ENCODE measurements at places on chromosomes 7 and 10.

DNA sequence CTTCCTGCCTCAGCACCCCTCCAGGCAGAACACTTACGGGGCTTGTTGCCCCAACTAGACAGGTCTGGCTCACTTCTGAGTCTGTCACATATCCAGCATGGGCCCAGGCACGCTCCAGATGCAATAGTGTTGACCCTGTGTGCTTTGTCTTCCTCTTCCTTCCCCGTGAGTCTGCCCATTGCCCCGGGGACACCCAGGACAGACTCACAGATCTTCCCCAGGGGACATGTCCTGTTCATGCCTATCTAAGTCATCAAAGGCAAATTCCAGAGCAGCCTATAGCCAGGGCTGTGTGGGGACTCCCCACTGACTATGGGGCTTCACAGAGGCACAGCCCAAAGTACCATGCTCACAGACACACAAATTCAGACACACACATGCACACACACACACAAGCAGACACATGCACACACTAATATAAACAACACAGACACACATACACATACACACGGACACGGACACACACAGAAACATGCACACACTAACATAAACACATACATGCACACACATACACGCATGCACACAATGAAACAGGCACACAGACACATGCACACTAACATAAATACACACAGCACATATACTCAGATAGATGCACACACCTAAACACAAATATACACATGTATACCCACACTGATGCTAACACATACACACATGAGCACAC, 175.8 kb downstream of the KCNMA1 start:
- no peak for DNase-seq

GRCh38 chr10:60394446-60394845, 4.8 kb upstream of the ANK3 start:
- DNase-seq: no peak

DNA sequence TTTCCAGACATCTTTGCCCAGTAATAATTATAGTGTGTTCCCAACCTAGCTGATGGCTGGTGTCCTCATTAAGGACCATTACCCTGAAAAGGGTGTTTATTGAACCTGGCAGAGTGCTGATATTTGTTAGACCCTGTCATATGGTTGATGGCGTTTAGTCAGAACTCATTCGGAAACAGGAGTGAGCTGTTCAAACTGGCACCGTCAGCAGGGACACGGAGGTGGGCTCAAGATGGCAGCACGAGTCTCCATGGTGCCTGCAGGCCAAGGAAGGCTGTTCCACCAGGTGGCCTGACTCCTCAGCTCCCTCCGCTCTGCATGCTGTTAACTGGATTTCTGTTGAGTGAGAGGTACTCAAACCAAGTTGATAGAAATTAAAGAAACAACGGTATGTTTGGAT, 589.1 kb upstream of the MGMT start:
- DNase-seq: no peak

DNA sequence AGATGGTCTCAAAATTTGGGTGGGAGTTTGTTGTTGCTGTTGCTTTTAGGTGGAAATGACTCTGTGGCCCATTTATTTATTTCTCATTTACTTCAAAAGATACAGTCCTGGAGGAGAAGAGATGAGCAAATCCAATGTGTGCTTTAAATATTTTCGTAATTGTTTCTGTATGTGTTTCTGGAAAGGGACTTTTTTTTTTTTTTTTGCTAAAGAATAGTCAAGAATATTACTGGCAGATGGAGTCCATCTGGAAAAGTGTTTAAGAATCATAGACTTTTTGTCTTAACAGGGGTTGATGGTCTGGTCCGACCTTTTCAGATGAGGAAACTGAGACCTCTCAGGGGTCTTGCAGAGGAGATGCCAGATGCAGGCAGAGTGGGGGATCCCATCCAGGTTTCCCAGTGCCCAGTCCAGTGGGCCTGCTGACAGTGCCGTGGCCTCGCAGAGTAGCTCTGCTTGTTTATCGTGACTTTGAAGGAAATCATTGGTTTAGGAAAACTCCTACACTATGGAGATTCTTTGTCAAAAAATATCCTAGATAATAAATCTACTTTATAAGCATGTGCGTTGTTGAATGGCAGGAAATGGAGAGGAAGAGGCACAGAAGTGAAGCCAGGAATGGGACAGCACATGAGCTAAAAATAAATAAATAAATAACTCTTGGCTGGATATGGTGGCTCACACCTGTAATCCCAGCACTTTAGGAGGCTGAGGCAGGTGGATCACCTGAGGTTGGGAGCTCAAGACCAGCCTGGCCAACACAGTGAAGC, 164.3 kb upstream of the SVIL start:
- no peak for DNase-seq

DNA sequence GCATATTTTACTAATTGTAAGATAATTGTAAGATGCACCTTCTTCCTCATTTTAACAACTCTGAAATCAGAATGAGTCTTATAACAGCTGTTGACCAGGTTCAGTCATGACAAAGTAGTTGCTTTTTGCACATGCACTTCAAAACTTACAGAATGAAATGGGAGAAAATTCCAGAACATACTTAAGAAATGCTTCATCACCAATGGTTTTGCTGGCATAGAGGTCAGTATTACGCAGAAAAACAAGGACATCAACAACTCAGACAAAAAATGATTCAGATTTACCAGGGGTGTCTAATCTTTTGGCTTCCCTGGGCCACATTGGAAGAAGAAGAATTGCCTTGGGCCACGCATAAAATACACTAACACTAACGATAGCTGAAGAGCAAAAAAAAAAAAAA, 13.3 kb downstream of the COL28A1 start:
- DNase-seq: no peak

GRCh38 chr10:102696736-102697135, 17.5 kb downstream of the ARL3 start:
- no peak for DNase-seq

GRCh38 chr10:130251766-130252165, 115.6 kb downstream of the GLRX3 start:
- DNase-seq: no peak

DNA sequence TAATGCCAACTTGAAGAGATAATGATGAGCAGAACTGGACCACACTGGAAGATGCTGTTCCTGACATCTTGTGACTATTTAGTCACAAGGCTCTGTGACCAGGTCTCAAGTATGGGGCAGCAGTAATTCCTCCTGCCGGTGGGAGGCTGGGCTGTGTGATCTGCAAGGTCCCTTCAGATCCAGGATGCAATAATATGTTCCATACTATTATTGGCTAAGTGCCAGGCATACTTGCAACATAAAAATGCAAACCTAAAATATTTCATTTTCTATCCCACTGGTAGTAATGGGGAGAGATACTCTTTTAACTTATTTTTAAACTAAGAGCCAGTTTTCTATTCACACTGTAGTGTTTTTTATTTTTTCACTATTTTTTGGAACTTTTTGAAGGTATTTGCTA, 171.5 kb downstream of the CYP26A1 start:
- no peak for DNase-seq

DNA sequence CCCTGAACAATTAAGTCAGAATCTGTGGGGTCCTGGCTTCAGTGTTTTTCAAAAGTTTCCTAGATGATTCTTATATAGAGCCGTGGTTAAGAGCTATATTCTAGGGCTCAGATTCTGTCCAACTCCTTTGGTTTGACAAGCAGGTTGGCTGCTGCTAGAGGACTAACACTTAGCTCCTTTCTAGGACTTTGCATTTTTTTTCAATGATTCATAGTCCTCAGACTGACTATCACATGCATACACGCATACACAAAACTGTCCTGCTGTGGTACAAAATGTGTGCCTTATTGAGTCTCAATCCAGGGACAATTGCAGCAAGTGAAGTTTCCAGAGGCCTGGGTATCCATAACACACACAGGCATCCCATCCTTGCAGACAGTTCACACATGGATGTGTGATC, 392.0 kb downstream of the NRG3 start:
- no peak for DNase-seq

- DNase-seq: no peak
These were observed 60.7 kb downstream of the TMEM209 start for GRCh38 chr7:130144312-130145171.

- DNase-seq: no peak
These were observed 72.2 kb downstream of the CH25H start for GRCh38 chr10:89134963-89135362.

DNA sequence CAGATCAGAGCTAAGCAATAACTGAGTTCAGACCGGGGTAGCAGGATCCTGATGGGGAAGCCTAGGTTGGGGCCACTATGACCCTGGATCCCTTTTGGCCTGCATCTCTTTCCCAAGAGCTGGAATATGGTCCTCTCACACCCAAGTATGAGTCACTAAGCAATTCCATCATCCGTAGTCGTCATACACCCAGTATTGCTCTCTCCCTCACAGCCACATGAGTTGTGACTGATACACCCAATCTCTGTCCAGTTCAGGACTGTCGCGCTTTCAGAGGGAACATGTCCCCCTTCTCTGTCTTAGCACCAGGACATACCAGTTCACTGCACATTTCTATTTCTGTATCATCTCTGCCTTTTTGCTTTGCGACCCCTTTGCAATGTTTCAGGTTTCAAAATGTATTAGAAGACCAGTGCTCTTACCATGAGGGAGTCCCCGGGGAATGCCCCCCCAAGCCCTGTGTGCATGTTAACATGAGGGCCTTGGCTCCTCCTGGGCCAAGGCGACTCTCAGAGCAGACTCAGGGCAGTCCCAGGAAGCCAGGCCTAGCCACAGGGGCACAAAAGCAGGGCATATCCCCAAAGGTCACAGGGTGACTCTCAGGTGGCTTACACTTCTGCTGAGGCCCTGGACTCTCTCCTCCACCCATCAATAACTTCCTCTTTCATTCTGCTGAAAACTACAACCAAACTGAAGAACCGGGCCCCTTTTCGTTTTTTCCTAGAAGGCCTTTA, 75.3 kb upstream of the SAMD8 start:
- DNase-seq: no peak

DNA sequence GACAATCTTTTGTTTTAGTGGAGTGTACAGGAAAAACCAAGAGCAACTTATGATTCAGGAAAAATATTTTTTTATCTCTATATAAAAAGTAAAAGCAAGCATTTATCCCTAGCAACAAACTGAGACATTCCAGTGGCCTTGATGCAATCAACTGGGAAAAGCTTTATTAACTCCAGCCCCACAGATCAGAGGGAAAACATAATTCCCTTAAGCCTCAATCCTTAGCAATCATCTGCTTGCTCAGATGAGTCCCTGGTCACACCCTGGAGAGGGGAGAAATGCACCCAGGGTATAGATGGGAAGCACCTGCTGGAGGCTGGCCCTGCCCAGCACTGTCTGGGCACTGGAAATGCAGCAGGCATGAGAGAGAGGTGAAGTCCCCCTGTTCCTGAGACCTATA, 636.6 kb downstream of the TNS3 start:
- no peak for DNase-seq

- DNase-seq: no peak
These were observed 67.4 kb downstream of the PLXNA4 start for GRCh38 chr7:132508724-132509353.

DNA sequence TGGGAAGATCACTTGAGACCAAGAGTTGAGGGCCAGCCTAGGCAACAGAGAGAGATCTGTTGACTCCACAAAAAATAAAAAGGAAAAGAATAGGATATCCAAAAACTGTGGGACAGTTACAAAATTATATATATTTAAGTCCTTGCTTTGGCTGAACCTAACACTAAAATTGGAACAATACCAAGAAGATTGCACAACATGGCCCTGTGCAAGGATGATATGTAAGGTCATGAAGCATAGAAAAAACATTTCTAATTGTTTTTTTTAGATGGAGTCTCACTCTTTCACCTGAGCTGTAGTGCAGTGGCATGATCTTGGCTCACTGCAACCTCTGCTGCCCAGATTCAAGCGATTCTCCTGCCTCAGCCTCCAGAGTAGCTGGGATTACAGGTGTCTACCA, 139.0 kb downstream of the TPST1 start:
- no peak for DNase-seq

DNA sequence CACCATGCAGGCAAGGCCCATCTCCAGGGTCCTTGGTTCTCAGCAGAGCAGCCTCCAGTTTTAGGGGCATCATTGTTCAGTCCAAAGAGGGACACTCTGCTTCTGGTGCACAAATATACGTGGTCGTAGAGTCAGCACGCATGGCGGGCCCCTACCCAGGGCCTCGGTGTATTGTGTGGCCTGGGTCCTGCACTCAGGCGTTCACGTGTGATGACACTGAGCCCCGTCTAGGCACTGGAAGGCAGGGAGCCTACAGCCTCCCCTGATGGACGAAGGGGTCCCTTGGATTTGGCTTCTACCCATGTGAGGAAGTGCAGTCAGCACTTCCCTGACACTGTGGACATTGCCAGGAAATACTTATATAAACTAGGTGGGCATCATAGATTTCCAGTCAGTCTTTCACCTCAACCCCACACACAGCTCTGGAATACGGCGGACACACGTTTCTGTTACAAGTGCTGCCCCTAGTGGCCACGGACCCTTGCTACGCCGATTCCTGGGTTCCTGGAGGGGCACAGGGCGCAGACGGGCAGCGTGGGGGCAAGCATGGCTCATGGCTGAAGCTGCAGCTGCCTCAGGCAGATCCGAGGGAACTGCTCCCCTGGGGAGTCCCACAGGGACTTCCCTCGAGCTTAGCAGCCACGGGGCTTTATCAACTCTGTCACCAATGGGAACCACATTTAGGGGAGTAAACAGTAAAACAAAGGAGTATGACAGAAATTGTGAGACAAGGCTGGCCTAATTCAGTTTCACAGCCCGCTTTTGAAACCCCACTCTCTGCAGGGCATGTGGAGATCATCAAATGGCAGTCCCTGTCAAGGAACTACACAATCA, 25.4 kb downstream of the AIFM2 start:
- no peak for DNase-seq

DNA sequence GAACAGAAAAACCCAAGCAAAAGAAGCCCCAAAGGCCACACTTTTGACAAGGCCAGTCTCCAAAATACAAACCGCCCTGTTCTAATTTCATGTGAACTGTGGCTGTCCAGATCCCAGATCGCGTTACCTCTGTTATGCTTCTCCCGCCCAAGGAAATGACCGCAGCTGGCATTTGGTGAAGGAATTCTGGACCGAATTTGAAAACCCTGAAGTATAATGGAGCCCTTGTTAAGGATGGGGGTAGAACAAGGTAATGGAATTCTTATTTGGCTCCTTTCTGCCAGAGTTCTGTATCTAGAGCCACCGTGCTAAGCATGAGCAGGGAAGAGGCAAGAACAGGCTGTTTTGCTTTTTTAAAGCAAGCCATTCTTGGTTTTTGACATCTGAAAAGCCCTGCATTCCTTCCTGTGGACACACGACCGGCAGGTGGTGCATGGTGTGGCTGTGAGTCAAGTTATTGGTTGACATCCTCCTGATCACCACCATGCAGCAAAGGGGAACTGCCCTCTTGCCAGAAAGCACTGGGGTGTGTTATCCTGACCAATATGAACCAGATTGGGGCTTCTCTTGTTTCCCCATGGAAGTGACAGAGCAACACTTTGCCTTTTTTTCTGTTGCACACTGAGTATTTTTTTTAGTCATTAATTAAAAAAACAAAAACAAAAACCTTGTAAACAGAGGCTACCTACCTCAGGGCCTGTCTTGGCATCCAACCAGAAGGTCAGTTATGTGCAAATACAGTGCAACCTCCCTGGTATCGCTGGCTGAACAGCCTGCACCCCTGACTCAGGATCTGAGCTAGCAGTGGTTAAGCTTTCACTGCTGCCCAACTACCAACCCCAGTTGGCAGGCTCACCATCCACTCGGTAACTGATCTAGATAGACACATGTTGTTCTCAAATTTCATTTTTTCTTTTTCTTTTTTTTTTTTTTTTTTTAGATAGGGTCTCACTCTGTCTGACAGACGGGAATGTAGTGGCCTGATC, 14.2 kb downstream of the UCMA start:
- no peak for DNase-seq
